SW 1271 (cell line): ENCODE measurements at places on chromosomes 3 and 15.
A peak's percentile ranks its signal among the peaks of the same experiment; 100 is the strongest.

- no peak for DNase-seq
Measured at GRCh38 chr3:4822568-4822967, 156.7 kb upstream of the BHLHE40 start.

DNA sequence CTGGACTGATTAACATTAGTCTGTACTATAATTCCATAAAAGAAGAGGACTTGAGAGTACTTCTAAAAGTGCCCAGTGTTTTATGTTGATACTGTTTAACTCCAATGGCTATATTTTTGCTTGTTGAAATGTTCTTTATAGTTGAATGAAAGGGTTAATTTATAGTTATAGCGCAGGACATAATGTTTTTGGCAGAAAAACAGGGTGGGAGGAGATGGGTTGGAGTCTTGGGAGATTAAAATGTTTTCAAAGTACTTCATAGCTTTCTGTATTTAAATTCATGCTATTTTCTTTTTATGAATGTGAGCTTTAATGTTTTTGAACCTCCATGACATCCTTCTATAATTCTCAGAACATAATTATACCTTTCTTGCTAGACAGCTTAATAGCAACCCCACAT, 108.2 kb downstream of the CNTN3 start:
- DNase-seq = no peak

GRCh38 chr15:34122771-34123183, 20.9 kb downstream of the PGBD4 start:
- no peak for DNase-seq

- no peak for DNase-seq
Measured at GRCh38 chr3:20403986-20404740, 218.2 kb upstream of the SGO1 start.

DNA sequence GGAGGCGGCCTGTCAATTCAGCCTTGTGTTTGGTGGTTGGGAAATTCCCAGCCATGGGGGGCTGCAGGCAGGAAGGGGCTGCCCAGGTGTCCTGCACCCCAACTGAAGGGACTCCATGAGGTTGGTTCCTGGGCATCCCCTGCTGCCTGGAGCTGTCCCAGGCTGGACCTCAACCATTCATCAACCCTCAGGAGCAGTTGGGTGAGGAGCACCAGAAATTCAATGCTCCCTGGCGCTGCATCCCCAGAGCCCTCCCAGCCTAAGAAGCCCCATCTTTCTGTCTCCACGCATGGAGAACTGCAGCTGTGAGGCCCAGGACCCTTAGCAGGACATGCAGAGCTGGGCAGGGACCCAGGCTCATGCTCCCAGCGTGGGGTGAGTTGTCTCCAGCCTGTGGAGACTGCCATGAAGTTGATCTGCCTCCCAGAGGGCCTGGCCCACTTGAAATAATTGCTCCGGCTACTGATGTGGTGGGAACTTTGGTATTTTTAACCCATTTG, 8.0 kb upstream of the SEMA3B start:
- DNase-seq = no peak

DNA sequence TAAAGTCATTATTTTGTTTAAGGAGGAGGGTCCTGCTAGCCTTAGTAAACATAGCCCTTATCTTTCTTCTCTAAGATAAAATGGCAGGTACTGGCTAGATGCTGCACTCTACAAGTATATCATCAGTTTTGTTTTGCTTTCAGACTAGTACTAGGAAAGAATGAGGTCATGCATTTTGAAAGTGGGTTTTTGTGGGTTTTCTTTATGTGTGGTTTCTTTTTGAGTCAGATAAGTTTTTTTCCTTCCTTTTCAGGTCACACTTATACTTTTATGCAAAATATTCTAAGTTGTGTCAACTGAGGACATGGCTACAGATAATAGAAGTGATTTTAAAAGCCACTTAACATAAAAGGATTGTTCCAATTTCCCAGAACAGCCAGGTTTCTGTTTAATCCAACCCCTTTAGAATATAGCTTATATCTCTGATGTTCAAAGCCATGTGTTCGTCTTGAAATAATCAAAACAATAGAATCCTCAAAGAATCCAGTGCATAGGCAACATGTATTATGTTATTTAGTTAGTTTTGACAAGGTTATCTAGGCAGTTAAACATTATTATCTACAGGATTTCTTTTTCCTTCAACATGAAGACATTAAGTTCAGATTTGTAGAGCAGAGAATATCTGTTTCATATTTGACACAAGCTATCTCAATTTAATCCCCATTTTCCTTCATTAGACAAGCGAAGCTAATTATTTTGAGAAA, 406.2 kb downstream of the RBMS3 start:
- no peak for DNase-seq

DNA sequence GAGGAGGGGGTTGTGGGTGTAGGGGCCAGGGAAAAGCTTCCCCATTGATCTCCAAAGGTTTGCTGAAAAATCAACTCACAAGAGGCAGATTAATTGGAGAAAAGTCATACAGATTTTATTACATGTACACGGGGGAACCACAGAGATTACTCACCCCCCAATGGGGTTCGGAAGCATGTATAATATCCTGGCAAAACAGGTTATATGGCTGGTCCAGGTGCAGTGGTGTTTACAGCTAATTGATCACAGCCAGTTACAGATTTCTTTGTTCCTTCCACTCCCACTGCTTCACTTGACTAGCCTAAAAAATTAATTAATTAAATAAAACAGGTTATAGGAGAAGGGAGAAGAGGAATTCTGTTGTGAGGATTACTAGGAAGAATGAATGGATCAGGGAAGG, 22.4 kb downstream of the PRKCI start:
- DNase-seq = no peak

DNA sequence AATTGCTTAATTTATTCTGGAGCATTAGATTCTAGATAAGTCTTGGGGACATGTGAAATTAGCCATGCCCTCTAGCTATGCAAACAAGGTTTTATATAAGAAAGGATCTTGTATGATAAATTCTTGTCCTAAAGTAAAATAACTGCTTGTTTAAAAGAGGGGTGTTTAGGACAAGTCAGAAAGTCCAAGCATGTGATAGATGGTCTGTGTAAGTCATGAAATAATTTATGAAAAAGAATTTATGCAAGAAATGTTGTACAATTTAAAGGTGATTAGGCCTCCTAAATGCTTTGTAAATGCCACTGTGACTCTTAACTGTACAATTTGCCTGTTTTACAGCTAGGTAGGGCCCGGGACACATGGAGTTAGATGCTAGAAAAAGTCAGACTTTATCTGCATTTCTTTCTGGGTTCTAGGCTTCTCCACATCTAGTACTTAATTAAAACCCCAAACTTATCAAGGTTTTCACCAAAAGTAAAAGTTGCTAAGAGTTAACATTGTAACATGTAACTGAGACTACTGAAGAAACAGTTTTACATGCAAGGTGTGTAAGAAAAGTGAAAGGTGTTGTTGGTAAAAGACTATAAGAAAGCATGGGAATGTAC, 13.2 kb downstream of the LINS1 start:
- DNase-seq = peak; percentile 24

GRCh38 chr15:100911086-100911485, 8.1 kb upstream of the LRRK1 start:
- DNase-seq = no peak

- DNase-seq = no peak
Measured at GRCh38 chr3:190401963-190402362, 14.0 kb downstream of the CLDN16 start.

DNA sequence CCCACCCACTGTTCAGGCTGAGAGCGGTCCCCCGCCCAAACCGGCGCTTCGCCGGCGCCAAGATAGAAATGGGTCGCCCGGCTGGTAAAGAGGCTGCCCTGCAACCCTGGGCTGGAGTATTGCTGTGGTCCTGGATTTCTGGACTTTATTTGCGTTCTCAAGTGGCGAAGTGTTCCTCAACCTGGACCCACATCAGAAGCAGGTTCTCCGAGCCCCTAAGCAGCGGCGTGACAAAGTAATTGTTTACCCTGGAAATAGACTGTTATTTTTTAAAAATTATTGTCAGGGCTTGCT, 481 bp upstream of the DYNC1LI1 start:
- no peak for DNase-seq

DNA sequence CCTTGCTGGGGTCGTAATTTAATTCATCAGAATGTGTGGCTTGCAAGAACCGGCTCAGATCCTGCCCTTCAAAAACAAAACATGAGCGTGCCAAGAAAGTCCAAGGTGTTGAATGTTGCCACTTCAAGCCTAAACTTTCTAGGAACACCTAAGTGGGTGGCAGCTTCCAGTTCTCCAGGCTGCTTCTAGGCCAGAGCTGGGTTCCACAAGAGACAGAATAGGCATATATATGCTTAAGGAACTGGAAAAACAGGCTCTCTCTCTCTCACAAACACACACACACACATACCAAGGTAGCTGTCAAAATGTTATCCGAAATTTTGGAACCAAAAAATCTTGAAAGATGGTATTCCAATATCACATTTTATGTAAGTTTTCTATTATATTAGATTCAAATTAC, 890 bp upstream of the ADIPOQ start:
- DNase-seq = no peak

DNA sequence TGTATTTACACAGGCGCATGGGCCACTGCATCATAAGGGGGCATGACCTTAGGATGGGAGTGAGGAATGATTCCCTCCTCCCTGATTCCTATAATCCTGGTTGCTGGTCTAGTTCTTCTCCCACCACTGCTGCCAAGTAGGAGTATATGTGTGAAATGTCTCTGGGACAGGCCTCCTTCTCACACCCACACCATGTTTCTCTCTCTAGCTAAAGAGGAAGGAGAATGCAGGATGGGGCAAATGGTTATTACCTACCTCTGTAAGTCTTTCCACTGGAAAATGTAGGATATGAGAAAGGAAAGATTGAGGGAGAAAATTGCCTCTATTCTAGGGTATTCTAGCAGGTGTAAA, 159.2 kb downstream of the THSD4 start:
- no peak for DNase-seq

- no peak for DNase-seq
Measured at GRCh38 chr15:78104119-78104479, 11.7 kb downstream of the SH2D7 start.

GRCh38 chr3:178421069-178421468, 115.2 kb upstream of the KCNMB2 start:
- no peak for DNase-seq

DNA sequence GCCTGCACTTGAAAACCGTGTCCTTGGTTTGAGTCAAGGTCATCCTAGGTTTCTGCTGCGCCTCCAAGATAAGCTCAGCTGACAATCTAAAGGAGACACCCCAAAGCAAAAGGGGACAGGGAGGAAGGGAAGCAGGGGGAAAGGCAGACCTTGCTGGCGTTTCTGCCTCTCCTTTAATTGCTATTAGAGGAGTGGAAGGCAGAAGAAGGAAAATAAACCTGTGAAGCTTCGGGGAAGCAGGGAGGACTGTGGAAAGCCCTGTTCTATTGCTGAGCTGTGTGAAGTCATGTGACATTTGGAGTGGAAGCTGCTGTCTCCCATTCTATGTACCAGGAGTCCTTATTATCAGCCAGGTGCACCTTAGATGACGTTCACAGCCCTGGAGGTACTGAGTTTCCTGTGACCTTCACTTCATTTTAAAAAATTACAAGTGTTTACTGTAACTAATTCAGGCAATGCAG, 21.5 kb upstream of the CHD2 start:
- no peak for DNase-seq

DNA sequence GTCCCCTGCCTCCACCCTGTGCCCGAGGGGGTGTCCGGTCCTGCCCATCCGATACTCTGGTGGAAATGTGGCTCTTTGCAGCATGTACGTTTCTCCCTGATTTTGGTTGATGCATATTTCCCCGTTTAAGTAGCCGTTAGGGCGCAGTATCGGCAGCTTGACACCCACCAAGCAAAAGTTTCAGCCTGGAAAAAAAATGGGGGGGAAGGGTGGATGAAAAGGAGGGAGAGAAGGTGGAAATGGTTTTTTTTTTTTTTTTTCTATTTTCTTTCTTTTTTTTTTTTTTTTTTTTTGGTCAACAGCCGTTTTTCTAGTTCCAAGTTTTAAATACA, 1.3 kb downstream of the RAP2B start:
- DNase-seq = no peak

- no peak for DNase-seq
Measured at GRCh38 chr3:101574388-101575112, 570 bp downstream of the PCNP start.

DNA sequence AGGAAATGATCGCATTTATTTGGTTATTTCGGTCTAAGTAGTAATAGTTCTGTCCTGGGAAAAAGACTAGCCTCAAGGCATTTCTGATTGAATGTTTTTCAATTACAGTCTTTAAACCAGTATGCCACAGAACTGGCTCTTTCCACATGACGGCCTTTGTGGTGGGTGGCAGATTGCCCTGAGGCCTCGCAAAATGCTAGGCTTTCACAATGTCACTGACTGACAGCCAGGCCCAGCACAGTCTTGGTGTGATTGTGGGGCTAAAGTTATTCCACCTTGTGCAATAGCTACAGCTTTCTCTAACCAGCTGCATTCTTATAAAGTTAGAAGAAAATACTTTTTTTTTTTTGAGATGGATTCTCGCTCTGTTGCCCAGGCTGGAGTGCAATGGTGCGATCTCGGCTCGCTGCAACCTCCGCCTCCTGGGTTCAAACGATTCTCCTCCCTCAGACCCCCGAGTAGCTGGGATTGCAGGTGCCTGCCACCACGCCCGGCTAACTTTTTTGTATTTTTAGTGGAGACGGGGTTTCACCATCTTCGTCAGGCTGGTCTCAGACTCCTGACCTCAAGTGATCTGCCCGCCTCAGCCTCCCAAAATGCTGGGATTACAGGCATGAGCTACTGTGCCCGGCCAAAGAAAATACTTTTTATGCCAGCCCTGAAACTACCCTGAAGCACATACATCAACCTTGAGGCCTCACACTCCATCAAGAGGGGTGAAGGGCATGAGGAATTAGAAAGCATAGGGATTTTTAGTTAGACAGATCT, 2.5 kb upstream of the ADIPOQ start:
- no peak for DNase-seq

DNA sequence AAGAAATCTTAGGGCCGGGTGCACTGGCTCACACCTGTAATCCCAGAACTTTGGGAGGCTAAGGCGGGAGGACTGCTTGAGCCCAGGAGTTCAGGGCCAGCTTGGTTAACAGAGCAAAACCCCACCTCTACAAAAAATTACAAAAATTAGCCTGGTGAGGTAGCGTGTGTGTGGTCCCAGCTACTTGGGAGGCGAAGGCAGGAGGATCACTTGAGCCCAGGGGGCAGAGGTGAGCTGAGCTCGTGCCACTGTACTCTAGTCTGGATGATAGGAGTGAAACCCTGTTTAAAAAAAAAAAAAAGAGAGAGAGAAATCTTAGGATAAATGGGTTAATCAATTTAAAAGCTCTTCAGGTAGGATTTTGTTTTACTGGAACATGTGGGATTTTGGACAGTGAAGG, 31.2 kb upstream of the DUT start:
- DNase-seq = no peak

GRCh38 chr3:29409409-29409808, 128.5 kb downstream of the RBMS3 start:
- no peak for DNase-seq

- DNase-seq = no peak
Measured at GRCh38 chr15:68433551-68433950, 1.6 kb upstream of the ITGA11 start.

- DNase-seq = no peak
Measured at GRCh38 chr3:28745916-28746617, 397.4 kb upstream of the AZI2 start.
